ENCODE measurements at places on chromosomes 6 and 20.
A peak's percentile ranks its signal among the peaks of the same experiment; 100 is the strongest.

GRCh38 chr6:36142971-36143838 is 12.9 kb downstream of the MAPK13 start:
- no peak for DNase-seq

- no peak for DNase-seq
Measured at GRCh38 chr6:108672641-108673040, 111.9 kb downstream of the FOXO3 start.

GRCh38 chr6:122872311-122872710 is 83.3 kb downstream of the SMPDL3A start:
- no peak for DNase-seq

GRCh38 chr6:128520436-128521281 is at the start of gene PTPRK:
TSS of gene PTPRK (minus strand) at chr6:128520599. CDS start at chr6:128520358, 241 bp downstream.
- peak; percentile 26 for DNase-seq

DNA sequence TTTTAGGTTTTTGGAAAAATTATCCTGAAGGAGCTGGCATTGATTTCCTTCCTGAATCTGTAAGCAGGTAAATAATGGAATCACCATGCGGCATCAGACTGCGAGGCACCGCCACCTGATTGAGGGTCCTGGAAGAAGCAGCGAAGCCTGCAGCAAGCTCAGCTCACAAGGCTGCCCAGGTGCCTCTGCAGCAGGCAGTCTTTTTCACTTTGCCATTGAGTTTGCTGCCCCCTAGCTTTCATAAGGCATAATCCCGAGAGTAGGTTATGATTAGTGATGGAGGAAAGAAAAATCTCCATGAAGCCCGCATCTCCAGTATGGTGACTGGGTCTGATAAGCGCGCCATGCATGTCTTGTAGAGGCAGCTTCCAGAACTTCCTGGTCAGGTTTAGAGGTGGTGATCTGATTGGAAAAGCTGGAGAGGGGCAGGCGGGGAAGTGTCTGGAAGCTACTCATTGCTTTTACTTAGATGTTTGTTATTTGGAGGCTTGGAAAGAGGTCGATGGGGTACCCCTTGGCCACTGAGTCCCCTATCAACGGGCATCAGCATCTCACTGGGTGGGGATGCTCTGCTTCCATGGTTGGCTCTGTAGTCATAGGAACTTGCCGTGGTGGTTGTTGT is 26.7 kb downstream of the IYD start:
- DNase-seq, result no peak

GRCh38 chr20:17679941-17680835 is 1.9 kb downstream of the RRBP1 start:
- no peak for DNase-seq

- DNase-seq, result no peak
Measured at GRCh38 chr6:135141728-135142127, 39.4 kb upstream of the MYB start.

DNA sequence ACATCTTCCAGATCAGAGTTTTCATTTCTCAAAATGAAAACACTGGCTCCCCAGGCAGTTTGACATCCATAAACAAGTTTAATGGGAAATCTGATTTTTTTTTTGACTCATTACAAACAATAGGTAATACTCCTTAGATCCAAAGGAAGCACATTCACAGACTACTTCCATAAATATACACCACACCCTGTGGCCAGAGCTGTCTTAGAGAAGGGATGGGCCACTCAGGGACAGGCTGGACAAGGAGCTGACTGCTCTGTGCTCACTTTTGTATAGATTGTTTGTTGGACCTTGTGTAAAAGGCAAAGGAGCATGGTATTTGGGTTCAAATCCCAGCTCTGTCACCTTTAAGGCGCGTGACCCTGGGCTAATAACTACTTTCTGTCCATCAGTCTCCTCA is 12.8 kb upstream of the DDO start:
- DNase-seq, result no peak

GRCh38 chr6:129632172-129632613 is 77.8 kb downstream of the ARHGAP18 start:
- DNase-seq, result no peak

Data from KG1 (cell line).